ENCODE measurements at places on chromosomes 6 and 20.

DNA sequence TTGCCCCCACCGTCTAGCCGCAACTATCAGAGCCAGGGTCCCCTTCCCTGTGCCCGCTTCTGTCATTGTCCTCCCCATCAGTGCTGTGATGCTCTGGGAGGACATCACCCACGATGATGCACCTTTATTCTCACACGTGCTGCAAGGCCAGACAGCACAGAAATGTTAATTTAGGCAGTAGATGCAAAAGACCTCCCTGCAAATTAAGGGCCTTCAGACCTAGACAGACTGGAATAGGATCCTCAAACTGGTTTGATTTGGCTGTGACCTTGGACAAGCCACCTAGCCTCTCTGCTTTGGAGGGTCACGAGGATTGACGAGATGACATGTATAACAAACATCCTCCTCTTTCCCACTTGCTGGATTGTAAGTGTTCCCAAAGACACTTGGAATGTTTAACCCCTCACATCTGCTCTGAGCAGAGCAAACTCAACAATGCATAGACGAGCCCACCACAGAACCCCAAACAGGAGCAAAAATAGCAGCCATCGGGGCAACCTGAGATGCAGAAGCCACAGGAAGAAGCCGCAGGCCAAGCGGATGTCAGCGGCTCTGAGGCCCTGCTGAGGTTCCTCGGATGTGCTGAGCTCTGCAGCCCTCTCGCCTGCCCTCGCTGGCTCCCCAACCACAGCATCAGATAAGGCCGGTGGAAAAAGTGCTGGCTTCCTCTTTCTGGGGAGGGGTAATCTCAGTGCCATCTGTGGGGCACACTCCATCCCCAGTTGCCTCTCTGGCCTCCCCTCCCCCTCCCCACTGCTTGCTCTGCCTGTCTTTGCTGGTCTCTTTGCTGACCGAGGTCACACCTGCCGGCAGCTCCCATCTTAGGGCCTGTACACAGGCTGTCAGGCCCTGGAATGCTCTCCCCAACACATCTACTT is 35.3 kb downstream of the TOX2 start:
- DNase-seq = peak; percentile 48

- no peak for DNase-seq
These were observed 58.8 kb upstream of the CNKSR3 start for GRCh38 chr6:154569156-154569862.

DNA sequence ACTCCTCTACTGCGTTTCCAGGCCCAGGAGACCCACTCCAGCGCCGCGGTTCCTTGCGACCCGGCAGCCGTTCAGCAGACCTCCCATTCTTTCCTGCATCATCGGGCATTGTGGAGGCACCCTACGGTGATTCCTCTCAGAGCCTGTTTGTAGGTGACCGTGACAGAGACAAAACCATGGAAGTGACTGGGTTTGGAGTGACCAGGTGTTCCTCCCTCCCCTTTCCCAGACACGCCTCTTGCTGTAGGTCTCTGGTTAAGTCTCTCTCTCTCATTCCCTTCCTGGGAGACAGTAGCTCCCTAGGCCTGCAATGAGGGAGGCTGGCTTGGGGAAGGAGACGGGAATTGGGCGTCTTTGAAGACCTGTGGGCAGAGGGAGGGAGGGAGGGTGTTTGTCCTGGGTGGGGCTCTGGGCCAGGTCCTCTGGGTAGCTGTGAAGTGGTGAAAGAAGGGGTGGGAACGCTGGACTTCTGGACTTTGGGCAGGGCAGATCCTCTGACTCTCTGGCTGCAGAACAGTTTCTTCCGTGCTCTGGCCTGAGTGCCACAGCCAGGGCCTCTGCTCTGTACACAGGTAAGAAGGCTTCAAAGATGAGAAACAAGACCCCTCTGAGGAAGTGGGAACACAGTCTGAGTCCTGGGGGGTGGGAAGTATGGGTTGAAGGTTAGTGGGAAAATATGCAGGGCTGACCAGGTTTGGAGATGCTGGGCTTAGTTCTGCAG is 763 bp downstream of the KLC4 start:
- no peak for DNase-seq

DNA sequence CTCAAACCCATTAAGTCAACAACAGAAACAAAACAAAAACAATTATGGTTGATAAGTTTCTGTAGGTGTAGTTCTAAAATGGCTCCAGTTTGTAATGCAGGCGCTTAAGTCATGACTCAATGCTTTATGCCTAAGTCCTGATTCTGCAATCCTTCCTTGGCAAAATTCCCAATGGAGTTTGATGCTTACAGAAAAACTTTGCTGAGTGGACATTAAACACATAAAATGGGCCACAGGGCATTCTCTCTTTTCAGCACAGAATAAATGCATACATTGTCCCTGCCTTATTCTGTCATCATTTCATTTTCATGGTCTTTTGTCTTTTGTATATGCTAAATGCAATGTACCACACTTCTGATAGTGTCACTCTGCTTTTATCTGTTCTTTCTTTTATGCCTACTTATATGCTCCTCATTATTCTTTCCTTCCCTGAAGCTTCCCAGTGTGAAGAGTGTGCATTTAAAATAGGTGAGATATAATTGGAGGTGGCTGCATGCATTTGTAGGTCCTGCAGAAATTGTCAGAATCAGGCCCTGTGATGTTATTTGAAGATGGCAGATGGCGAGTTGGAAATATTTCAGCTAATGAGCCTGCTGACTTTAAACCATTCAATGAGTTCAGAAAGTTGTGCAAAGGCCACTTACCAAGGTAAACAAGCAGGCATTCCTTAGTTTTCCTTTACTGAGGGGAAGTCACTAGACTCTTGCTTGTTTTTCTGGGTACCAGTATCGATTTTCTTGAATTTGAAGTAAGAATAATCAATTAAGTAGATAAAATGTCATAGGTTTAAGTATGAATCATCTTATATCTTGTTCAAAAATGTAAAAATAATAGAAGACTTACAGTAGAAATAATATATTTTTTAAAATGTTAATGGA is 313.1 kb downstream of the TRDN start:
- DNase-seq = no peak

GRCh38 chr6:72911463-72912155 is 289.7 kb downstream of the KCNQ5 start:
- no peak for DNase-seq

DNA sequence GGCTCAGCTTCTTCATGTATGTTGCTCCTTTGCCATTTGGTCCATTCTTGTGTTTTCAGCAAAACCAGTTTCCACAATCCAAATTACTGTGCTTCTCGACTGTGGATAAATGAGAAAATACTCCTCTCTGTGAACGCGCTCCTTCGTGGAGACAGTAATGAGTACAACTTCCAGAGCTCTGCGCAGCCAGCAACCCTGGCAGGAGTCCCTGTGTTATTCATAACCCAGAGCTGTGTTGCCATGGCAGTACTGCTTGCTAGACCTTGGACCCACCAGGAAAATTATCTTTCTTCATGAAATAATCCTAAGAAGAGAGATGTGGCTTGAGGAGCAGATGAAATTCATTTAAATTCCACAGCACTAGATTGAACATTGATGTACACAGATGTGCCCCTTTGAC is 73.7 kb downstream of the SLC22A3 start:
- no peak for DNase-seq

DNA sequence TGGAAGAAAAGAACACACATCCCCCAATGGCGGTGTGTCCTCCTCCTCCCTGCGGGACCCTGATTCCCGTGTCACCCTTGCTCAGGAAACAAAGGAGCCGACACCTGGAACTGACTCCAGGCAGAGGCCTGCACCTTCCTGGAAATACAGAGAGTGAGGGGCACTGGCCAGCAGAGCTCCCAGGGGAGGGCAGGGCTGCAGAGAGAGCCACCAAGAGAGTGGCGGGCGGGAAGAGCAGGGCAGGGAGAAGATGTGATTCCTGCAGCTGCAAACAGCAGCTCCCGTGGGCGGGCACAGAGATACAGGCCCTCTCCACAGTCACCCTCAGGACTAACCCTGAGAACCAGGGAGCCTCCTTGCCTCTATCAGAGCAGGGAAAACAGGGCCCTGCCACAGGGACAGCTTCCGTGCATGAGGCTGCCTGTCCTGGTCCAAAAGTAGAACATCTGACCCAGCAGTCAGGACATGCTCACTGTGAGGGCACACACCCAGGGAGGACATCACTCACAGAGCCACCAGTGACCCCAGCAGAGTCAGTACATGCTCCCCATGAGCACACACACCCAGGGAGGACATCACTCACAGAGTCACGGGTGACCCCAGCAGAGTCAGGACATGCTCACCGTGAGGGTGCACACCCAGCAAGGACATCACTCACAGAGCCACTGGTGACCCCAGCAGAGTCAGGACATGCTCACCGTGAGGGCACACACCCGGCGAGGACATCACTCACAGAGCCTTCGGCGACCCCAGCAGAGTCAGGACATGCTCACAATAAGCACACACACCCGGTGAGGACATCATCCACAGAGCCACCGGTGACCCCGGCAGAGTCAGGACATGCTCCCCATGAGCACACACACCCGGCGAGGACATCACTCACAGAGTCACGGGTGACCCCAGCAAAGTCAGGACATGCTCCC is 193.1 kb downstream of the DLL1 start:
- DNase-seq = no peak

DNA sequence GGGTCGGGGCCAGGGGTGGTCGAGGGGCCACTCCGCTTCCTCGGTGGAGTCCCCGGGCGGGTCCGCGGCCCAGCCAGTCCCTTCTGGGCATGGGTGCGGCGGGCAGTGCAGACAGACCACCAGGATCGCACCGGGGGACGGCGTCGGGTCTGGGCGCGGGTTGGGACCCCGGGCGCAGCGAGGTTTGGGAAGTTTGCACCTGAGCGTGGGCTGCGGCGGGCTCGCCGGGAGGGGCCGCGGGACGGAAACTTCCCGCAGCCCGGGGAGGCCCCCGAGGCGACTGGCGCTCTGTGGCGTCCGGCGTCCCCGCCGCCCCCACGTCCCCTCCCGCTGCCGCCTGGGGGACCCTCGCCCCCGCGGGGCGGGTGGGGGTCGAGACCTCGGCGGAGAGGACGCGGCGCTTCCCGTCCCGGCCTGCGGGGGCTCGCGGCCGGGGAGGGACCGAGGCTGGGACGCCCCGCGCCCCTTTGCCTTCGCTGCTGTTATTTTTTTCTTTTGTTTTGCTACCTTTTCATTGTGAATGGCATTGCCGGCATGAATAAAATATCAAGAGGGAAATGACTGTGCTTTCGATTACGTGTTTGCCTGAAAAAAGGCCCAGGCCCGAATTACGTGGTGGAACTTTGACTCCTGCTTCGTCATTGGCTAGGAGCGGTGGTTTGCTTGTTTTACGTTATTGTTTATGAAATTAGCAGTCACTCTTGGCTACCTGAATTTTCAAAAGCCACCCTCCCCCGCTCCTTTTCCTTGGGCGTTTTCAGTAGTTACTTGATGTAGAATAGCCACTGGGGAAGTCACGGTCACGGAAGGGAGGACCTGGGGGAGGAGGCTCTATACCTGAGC is 703 bp downstream of the SNX9 start:
- DNase-seq = peak; percentile 41

DNA sequence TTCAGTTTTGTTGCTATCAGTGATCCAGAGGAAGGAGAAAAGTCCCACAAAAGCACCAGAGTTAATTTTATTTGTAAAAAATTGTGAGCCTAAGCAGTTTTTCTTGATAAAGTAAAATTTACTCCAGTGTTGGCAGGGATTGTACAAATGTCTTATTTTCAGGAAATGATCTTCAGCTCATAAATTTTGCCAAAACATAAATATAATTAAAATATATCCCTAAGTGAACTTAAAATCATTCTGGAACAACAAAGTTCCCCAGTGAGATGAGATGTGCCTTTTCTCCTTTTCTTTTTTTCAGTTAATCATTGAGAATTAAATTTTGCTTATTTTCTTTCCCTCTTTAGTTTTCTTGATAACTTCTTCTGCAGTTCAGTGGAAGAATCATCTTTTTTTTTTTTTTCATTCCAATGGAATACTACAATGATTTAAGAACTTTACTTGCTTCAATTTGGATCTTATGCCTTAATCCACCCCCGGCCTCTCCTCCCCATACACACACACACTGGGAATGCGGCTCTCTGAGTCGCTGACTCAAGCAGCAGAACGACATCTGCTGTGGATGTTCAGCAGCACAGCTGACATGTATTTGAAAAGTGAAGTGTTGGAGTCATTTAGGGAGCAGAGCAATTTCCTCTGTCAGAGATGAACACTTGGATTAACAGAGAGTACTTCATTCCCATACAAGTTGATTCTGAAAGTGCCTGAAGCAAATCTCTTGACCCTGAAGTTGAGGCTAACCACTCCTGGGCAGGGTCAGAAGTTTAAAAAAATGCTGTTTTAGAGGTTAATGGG is 27.7 kb upstream of the LAMA4 start:
- no peak for DNase-seq

DNA sequence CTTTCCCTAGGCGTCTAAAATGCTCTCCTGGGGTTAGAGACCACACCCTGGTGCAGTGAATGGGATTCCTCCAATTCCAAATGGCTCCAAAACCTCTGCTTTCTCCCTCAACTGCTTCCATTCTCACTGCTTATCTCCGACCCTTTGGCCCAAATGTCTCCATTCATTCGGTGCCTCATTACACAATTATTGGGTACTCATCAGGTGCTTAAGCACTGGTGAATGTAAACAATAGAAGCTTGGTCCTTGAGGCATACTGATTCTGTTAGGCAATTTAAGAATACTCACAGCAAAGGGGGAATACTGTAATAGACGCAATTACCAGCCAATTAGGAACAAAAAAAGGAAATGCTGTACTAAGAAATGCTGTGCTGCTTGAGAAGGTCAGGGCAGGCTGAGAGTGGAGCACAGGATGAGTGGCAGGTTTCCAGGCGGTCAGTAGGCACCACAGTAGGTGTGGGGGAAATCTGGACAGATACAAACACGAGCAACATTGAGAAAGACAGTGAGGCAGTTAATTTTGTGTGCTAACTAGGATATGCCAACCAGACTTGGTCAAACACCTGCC is 23.0 kb downstream of the GMDS start:
- no peak for DNase-seq
